ENCODE measurements at places on chromosomes 3 and 15. TPM values are rescaled to one million over a fixed set of nuclear protein-coding genes. Genes with fewer than 3 reads are reported as not detected.

Gene SLC41A3
- 62.4 TPM for total RNA-seq

DNA sequence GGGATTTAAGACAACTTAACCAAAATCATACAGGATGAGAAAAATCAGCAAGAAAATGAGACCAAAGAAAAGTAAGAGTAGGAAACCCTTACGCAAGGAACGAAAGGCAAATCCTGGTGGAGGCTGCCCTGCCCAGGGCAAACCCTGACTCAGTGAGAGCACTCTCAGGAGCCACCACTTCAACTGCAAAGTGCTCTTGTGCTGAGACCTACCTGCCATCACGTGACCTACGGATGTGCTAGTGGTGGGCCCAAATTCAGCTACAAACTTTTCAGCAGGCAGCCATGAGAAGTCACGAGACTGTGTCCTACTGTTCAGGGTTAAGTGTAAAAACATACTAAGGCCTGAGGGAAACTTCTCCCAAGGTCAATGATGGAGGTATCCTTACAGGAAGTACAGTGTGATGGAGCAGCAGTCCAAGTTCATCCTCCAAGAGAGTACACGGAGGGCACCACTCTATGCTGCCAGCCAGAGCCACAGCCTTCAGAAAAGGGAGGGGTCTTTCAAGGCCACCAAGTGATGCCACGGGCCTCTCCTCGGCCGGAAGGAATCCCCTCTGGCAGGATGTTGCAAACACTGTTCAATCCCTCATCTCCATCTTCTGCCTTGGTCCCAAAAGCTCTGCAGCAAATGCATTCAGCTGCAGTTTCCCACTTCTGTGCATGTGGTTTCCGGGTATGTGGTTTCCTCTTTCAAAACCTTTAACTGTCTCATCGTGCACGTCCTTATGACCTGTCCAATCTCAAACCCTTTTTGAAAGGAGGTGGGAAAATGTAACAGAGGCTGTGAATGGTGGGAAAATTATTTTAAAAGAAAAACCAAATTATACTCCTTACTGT, 9.5 kb downstream of the CHSY1 start:
- H3K4me3 ChIP-seq, result no peak overlapping the region
- H3K36me3 ChIP-seq, result peaks cover under 1% of the 10 kb centered on the region
- H3K27ac ChIP-seq, result no peak overlapping the region
- no peak for DNase-seq

Gene USP4
- 56.6 TPM for total RNA-seq

DNA sequence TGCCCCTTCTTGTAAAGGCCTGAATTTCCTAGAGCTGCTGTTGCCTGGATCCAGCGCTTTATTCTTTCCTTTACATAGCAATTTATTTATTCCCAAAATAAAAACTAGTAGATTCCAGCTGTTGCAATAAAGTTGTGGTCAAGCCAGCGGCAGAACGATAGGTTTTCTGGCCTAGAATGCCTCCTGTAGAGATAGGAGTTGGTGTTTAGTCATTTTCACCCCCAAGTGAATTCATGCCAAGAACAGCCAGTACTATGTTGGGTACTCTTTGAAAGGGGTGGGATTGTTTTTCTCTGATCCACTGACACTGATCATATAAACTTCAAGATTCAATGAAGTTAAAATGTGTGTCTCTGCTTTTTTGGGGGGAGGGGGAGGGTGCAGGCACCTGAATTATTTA, 69.7 kb downstream of the KLHL25 start:
- no peaks in the 10 kb centered on the region for H3K4me1 ChIP-seq
- DNase-seq, result no peak
- no peak overlapping the region for H3K27ac ChIP-seq
- no peaks in the 10 kb centered on the region for H3K27me3 ChIP-seq
- peaks cover 23% of the 10 kb centered on the region for H3K36me3 ChIP-seq

DNA sequence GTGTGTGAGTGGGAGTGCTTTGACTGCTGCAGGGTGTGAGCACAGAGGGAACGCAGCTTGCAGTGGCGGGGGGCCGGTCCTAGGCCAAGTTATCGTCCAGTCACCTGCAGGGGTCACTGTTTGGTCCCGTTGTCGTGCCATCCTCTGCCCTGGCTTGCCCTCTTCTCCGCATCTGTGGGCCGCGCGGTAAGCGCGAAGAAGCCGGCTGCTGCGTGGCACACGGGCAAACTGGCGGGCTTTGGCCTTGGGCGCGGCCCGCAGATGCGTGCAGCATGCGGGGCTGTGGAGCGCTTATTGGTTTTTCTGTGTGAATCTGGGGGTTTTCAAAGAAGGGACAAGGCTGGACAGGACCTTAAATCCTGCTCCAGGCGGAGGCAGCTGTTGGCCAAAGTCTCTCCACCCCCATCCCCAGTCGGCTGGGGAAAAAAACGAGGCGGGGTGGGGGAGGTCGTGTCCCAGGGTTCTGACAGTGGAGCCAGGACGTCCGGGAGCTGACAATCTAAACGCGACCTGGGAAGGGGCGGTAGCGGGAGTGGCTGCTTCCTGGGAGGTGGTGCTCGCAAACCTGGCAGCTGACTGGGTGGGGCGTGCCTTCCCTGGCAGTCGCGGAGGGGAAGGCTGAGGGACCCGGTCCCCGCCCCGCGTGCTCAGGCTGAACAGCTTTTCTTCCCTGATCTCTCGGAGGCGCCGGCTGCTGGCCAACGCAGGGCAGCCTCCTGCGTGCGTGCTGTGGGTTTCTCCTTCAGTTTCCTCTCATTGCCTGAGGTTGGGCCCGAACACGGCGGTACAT, 39.7 kb upstream of the VEPH1 start:
- no peaks in the 10 kb centered on the region for H3K4me1 ChIP-seq
- peak; percentile 25 for DNase-seq
- H3K36me3 ChIP-seq, result no peaks in the 10 kb centered on the region
- H3K27me3 ChIP-seq, result peaks cover 17% of the 10 kb centered on the region
- no peak overlapping the region for H3K27ac ChIP-seq
- peak overlapping the region; percentile 76 for H3K4me3 ChIP-seq

DNA sequence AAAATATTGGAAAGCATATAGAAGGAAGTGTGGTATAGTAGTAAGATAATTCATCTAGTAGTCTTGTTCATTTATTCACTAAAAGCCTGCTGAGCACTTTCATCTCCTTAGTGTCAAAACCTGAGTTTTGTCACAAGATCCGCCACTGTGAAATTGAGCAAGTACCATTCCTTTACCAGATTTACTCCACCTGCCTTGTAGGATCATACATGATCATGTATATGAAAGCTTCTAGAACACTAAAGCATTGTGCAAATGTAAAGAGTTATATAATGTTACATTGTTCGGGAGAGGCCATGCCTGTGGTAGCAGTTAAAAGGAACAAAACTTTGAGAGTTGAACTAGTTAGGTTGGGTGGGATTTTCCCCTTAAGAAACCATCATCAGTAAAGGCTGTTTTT, 35.0 kb downstream of the UBE2E2 start:
- no peaks in the 10 kb centered on the region for H3K27me3 ChIP-seq
- DNase-seq, result no peak
- no peak overlapping the region for H3K27ac ChIP-seq

Gene SLC51A
- total RNA-seq, result 0.62 TPM

- no peak overlapping the region for H3K27ac ChIP-seq
- DNase-seq, result no peak
- no peak overlapping the region for H3K4me3 ChIP-seq
- no peaks in the 10 kb centered on the region for H3K27me3 ChIP-seq
- H3K36me3 ChIP-seq, result peaks cover 2% of the 10 kb centered on the region
Observed at GRCh38 chr3:32978331-32978730, 26.9 kb downstream of the CCR4 start.

DNA sequence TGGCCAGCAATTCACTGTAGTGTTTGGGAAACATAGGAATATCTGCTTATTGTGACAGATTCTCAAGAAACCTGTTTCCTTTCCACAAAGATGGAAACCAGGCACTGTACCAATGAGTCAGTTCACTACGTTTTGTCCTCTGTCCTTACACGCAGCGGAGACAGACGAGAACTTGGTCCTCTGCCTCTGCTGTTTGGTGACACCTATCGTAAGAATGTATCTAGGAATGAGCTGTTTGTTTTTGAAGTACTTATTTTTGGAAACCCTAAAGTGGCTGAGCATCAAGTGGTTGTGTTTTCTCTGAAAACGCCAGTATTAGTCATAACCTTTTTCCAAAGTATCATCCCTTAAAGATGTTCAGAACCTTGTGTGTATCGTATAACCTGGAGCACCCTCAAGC, 93.0 kb downstream of the PGPEP1L start:
- H3K4me3 ChIP-seq, result no peak overlapping the region
- H3K4me1 ChIP-seq, result peaks cover 11% of the 10 kb centered on the region
- no peak overlapping the region for H3K27ac ChIP-seq
- no peak for DNase-seq
- H3K27me3 ChIP-seq, result no peaks in the 10 kb centered on the region

DNA sequence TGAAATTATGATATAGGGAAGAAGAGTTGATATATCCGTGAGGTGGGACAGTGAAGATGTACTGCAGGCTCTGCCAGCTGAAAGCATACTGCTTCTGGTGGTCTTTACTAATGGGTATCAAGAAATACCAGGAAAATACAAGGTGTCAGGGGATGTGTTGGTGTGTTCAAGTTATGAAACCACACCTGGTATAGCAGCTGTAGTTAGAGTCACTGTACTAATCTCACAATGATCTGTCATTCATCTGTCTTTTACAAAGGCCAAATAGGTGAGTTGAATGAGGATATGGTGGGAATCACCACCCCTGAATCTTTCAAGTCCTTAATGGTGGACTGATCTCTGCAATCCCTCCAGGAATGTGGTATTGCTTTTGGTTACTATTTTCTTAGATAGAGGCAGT, 152.7 kb downstream of the NFKBIZ start:
- no peaks in the 10 kb centered on the region for H3K36me3 ChIP-seq
- H3K4me3 ChIP-seq, result no peak overlapping the region
- H3K27ac ChIP-seq, result no peak overlapping the region
- no peaks in the 10 kb centered on the region for H3K27me3 ChIP-seq

DNA sequence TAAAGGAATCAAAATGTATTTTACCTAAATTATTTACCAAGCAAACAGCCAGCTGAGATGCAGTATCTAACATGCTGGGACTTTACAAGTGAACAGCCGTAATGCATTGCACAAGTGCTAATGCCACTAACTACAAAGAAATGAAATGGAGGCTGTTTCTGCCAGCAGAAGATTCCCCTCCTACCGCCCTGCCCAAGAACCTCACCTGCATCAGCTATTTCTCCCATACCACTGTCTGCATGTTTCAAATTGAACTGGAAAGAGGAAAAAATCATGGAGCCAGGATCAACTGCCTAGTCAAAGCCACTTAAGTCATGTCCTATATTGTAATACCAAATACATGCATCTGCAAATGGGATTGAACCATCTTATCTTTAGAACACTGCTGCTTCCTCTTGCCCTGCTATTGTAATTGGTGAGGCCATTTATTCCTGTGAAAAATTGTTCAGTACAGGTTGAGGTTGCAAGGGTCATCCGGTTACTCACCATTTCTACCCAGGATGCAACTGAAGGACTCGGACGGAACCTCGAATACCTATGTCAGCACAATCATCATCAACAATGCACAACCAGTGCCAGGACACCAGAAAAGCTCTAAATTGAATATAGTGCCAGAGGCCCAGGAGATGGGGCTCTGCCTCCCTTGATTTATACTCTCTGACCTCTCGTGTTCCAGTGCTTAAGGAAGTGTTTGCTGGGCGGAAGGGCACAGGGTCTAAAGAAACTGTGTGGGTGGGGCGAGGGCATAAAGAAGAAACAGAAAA, 27.5 kb downstream of the ANXA2 start:
- DNase-seq, result no peak
- H3K36me3 ChIP-seq, result peaks cover 26% of the 10 kb centered on the region
- H3K4me3 ChIP-seq, result no peak overlapping the region
- H3K4me1 ChIP-seq, result peaks cover 30% of the 10 kb centered on the region
- peak overlapping the region; percentile 77 for H3K27ac ChIP-seq

Gene SPTBN5
- total RNA-seq, result 6.6 TPM

Gene TRIM59
- total RNA-seq, result 24.5 TPM

GRCh38 chr3:169610888-169611291, 52.6 kb downstream of the MECOM start:
- H3K4me1 ChIP-seq, result peaks cover 28% of the 10 kb centered on the region
- DNase-seq, result no peak
- H3K36me3 ChIP-seq, result peaks cover 6% of the 10 kb centered on the region
- no peak overlapping the region for H3K4me3 ChIP-seq
- H3K27me3 ChIP-seq, result no peaks in the 10 kb centered on the region
- H3K27ac ChIP-seq, result no peak overlapping the region

- H3K27ac ChIP-seq, result peak overlapping the region; percentile 27
- H3K4me3 ChIP-seq, result no peak overlapping the region
- peaks cover 2% of the 10 kb centered on the region for H3K4me1 ChIP-seq
- no peak for DNase-seq
Observed at GRCh38 chr3:172987273-172987672, 153.8 kb downstream of the SPATA16 start.

DNA sequence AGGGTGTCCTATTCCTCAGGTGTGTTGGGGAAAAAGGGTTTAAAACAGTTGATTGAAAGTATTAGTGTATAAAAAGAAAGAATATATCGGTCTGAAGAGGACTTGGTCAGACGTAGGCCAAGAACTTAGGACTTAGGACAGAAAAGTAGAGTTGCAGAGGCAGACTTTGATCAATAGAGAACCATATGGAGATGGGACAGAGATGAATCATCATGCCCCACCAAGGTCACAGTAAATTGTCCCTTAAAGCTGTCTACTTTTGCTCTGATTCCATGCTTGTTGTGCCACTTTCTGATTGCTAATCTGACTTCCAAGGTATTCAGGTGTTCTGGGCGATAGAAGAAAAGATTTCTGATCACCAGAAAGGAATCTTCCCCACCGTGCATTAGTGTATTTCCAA, 52.9 kb upstream of the ZDHHC23 start:
- H3K27ac ChIP-seq, result no peak overlapping the region
- no peaks in the 10 kb centered on the region for H3K36me3 ChIP-seq

Gene IGSF10
- total RNA-seq, result 1.8 TPM

DNA sequence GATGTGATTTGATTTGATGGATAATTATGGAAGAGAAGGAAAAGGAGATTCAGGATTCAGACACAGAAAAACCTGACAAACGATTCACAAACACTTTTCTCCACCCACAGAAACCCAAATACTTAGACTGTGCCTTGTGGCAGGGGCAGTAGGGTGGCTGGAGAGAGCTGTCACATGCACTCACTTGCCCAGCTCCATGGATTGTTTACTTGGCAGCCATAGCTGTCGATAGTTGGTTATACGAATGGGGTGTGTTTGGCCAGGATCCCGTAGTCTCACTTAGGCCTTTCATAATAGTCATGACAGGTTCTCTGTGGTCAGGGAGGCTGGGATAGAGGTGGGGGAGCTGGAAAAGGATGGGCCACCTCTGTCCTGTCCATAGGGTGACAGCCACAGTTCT, 76.9 kb downstream of the CACNA1D start:
- H3K4me3 ChIP-seq, result no peak overlapping the region
- no peak overlapping the region for H3K27ac ChIP-seq
- peaks cover 27% of the 10 kb centered on the region for H3K27me3 ChIP-seq
- H3K36me3 ChIP-seq, result no peaks in the 10 kb centered on the region
- H3K4me1 ChIP-seq, result peaks cover 7% of the 10 kb centered on the region
- no peak for DNase-seq

DNA sequence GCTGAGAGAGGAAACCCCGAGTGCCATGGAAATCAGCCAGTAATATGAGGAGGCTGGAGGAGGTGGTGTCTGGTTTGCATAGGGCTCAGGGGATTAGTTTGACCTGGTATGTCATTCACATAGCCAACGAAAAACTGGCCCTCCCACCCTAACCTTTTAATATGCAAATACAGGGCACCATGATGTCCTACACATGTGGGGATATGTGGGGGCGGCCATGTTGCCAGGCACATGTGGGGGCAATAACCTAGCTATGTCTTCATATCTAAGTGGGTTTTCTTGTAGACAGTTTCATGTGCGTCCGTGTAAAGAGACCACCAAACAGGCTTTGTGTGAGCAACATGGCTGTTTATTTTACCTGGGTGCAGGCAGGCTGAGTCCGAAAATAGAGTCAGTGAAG, 110.1 kb downstream of the MOBP start:
- DNase-seq, result no peak
- H3K27ac ChIP-seq, result peak overlapping the region; percentile 31
- H3K4me3 ChIP-seq, result no peak overlapping the region
- no peaks in the 10 kb centered on the region for H3K36me3 ChIP-seq
- peaks cover 19% of the 10 kb centered on the region for H3K4me1 ChIP-seq
- peaks cover 4% of the 10 kb centered on the region for H3K27me3 ChIP-seq

All from progenitor cell of endocrine pancreas (in vitro differentiated cells).